Activated T-helper 1 cell treated with anti-CD3 and anti-CD28 coated beads, Interleukin-2, amount 50 U/mL, for 16 hours (primary cell): ENCODE measurements at places on chromosomes 2 and 18.

DNA sequence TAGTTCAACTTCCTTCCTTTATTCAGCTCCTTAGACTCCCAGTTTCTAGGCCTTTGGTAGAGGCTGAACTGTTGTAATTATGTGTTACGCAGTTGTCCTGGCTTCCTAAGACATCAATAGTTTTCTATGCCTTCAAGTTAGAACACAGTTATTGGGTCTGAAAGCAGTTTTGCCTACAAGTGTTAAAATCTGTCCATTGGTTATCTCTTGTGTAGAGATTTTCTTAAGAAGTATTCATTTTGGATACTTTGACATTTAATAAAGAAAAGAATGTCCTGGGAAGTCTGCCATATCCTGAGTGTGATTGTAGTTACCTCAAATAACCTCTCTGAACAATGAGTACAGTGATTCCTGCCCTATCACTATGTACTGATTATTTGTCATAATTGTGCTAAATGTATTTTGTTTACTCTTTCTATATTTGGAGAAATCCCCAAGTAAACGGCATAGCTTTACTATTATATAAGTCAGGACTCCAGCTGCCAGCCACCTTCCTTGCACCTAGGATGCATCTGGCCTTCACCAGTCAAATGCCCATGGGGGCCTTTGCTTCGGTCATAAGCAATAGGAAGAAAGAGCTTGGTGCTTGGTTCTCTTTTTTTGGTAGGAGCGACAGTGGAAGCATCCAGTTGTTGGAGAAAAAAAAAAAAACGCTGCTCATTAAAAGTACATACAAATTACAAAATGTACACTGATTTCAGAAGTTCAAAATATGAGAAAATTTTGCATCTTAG is 449.5 kb upstream of the PKDCC start:
- DNase-seq, result no peak

DNA sequence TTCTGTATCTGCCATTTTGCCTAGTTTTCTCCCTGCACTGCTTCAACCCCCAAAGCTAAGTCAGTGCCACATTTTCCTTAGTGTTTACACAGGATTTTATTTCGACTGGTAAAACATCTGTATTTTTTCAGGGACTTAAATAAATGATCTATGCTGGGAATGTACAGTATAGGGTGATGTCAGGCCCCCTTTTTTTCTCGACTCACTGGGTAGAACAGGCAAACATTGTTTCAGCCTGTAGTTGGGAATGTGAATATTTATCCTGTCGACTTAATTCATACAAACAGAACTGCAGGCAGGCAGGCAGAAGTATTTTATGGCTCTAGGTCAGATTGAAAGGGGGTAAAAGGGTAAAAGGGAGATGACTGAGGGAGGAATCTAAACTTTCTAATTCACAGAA is 123.5 kb upstream of the ZFP36L2 start:
- DNase-seq, result no peak

DNA sequence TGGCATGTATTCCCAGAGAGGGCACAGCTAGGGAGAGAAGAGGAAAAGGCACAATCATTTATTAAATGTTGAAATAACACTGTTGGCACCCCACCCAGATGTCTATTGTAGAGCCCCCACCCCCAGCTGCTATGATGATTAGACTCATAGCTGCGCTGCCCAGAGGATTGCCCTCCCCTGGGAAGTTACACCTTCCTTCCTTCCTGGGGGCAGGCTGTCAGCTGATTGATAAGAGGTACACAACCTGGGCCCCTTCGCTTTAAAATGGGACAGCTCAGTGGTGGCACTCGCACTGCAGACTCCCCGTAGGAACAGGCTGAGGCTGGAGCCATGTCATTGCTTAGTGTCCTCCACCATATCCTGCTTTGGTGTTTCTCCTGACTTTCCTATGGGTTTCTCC is 18.1 kb downstream of the TEX51 start:
- no peak for DNase-seq

DNA sequence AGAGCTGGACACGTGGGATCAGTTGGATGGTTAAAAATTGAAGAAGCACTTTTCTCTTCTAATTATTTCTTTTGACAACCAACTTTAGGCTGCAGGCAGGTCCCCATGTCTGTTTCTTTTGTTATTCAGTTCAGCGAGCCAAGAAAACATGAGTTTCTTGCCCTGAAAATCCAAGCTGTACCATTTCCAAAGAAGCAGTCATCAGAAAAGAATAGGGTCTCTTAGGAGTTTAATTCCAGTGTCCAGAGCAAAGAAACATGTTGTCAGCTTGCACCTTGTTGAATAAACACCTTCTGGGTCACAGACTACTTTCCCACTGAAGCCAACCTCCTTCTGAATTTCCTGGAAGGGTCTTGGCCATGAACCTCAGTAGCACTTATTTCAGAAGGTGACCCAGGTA is 170.5 kb upstream of the COPS8 start:
- no peak for DNase-seq

GRCh38 chr18:74503137-74503536 is 7.0 kb downstream of the CNDP2 start:
- DNase-seq, result no peak

GRCh38 chr2:143480601-143481236 is 351.5 kb downstream of the ARHGAP15 start:
- no peak for DNase-seq

- no peak for DNase-seq
Measured at GRCh38 chr2:233928594-233929351, 11.6 kb downstream of the TRPM8 start.

DNA sequence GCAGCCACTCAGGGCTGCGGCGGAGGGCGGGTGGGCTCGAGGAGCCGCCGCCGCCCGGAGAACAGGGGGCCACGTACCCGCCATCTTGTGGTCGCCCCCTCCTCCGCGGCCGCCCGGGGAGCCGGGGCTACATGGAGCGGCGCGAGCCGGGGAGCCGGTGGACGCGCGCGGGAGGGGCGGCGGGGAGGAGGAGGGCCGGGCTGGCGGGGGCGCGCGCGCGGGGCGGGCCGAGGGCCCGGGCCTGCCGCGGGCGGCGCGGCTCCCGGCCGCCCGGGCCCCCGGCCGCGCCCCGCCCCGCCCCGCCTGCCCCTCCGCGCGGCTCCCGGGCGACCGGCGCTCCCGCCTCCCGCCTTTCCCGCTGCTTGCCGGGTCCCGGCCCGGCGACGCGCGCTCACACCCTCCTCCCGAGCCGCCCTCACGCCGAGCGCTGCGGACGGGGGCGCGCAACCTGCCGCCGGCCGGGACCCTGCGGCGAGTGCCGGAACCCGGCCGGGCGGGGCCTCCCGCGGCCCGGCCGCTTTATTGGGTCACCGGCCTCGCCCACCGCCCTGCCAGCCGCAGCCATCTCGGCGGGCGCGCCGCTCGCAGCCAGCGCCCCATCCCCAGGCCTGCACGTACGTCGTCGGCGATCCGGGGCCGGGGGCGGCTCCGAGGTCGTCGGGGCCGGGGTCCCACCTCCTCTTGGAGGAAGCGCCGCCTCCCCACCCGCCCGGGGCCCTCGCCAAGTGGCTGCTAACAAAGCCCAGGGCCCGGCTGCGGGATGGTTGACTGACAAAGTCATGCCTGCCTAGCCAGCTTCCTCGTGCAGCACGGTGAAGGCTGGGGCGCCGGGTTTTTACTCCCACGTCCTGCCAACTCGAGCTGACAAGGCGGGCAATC is at the start of gene PPP4R1:
Gene PPP4R1, minus strand, starts transcription at position 159 of the 879 bp plus-strand sequence. Its CDS starts 75 bp downstream, at position 84.
- DNase-seq, result peak; percentile 51

DNA sequence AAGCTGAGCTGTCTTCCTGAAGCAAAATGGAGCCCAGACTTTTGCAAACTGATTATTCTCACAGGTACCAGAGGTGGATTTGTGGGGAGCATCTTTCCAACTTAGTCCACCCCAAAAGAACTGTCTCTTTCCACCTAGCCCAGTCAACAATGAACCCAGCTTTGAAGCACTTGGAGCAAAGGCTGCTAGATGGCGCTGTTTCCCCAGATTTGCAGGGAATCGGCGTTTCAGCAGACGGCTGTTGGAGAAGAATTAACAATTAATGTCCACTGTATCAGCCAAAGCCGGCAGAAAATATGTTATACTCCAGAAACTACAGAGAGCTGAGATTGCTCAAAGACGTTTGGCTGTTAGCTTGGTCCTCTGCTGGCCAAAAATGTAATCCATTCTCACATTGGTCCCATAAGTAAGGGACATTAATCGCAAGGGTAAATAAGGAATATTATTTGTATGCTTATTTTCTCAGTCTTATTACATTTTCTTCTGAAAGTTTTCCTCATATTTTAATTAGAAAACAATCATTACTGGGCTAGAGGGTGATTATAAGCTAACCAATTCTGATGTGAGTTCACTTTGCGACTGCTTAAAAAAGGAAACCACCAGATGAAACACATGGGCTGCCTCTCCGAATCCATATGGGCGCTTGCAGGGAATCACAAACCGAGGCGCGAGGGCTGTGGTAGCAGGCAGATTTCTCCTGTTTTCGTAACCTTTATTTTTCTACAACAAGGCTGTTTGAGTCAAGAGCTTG is 423.8 kb upstream of the MEX3C start:
- no peak for DNase-seq

- no peak for DNase-seq
Measured at GRCh38 chr2:96727431-96727830, 12.4 kb downstream of the LMAN2L start.

DNA sequence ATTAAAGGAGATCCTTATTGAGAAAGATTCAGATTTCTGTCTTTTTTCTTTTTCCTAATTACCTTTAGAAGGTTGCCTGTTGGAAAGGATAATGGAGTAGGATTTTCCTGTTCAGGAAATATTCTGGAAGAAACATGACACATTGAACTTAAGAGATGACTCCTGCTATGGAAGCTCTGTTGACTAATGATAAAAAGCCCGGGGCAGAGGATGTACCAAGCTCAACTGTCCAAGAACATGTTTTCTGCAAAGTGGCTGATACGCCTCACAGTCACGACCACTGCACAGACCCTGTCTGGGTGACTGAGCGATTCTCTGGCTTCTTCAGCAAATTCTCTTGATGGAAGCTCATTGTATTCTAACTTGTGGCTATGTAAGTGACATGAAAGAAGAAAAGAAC is 86.2 kb upstream of the THOC1 start:
- no peak for DNase-seq

DNA sequence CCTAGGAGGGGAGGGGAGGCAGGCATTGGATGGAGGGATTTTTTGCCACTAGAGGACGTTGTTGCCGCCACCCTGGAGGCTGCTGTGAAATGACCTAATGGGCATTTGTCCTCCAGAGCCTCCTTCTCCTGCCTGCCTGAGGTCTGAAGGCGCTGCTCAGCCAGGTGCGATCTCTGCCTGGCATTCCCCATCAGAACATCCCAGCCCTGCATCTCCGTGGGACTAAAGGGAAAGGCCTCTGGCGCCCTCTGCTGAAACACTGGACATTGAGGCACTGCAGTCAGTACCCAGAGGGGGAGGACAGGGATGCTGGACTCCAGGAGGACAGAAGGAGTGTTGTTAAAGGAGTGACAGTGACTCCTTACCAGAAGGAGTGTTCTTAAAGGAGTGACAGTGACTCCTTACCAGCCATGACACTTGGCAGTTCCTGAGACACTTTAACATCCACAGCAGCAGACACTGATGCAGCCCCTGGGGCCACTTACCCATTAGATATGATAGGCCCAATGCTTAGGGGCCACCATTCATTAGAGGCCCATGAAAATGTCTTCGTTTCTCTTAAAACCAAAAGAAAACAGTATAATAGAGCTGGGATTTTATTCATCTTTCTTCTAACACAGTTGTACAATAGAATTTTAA is 17.0 kb downstream of the THNSL2 start:
- DNase-seq, result no peak

GRCh38 chr18:78242254-78242643 is 737.4 kb upstream of the SALL3 start:
- no peak for DNase-seq

- DNase-seq, result no peak
Measured at GRCh38 chr2:226130192-226130591, 669.4 kb downstream of the IRS1 start.

GRCh38 chr2:231786177-231786916 is at the start of gene COPS7B:
COPS7B (plus strand) TSS chr2:231786445; CDS start chr2:231788571, 2,126 bp downstream.
- peak; percentile 68 for DNase-seq

DNA sequence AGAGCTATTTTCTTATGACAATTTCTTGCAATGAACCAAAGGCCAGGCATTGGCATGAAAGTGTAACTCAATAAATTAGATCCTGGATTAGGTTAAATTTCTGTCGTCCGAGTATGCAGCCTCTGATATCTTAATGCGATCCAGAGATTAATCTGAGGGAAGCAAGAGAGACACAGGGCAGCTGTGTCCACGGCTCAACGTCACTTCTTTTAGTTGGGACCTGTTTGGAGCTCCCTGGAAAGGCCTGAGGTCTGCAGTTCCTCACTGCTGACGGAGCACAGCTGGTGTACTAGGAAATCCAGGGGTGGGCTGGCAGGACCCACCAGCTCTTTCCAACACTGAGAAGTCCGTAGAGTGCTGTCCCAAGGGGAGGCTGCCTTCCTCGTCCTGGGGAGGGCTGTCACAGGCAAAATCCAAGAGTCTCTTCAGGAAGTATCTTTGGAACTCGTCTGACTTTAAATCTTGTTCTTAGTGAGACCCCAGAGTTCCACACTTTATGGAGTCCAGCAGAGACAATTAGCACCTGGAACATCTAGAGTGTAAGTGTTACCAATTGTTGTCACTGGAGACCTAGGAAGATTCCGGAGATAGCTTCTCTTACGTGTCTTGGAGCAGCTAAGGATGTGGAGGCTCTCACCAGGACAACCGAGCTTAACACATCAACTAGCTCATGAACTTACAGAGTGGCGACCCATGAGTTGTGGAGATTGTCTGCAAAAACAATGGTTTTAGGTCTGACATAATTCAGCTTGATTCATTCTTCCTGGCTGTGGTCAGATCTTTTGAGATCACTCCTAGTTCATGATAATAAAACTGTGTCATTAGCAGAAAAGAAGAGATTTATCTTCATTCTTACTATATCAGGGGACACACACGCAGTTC is 173.7 kb downstream of the ACKR3 start:
- no peak for DNase-seq

- DNase-seq, result no peak
Measured at GRCh38 chr18:58038063-58038462, 6.0 kb upstream of the NEDD4L start.

- DNase-seq, result no peak
Measured at GRCh38 chr2:20617081-20617575, 33.8 kb downstream of the HS1BP3 start.

DNA sequence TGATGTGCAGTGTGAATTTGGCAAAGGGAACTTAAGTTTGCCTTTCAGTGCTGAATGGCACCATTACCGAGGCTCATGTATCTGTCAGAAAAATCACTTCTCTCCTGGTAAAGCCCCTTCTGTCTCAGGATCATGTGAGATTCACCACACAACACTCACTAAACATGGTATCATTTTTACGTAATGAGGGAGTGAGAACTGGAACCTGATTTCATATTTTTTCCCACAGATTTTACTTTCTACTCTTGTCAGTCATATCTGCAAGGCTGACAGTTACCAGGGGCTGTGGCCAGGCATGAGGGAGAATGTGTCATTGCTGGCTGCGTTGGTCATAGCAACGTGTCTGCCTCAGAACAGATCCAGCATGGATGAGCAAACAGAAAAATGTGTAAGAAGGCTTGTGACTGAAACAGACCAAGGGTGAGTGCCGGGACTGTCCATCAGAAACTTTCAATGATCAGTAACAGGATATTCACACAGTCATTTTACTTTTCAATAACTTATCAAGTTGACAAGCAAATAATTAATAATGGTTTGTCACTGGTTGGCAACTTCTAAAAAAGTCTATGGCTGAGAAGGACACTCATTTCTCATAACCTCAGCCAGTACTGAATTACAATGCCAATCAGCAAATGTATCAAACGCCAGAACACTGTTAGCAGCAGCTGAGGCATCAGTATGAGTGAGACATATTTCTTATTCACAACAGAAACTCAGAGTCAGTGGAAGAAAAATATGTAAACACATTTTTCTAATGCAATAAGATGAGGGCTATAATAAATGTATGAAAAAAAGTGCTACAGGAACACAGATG is 100.5 kb downstream of the CDC42EP3 start:
- DNase-seq, result no peak

GRCh38 chr2:138421315-138421970 is 80.1 kb upstream of the SPOPL start:
- no peak for DNase-seq
